HFFc6 (cell line): ENCODE measurements at places on chromosomes 16 and 17.

DNA sequence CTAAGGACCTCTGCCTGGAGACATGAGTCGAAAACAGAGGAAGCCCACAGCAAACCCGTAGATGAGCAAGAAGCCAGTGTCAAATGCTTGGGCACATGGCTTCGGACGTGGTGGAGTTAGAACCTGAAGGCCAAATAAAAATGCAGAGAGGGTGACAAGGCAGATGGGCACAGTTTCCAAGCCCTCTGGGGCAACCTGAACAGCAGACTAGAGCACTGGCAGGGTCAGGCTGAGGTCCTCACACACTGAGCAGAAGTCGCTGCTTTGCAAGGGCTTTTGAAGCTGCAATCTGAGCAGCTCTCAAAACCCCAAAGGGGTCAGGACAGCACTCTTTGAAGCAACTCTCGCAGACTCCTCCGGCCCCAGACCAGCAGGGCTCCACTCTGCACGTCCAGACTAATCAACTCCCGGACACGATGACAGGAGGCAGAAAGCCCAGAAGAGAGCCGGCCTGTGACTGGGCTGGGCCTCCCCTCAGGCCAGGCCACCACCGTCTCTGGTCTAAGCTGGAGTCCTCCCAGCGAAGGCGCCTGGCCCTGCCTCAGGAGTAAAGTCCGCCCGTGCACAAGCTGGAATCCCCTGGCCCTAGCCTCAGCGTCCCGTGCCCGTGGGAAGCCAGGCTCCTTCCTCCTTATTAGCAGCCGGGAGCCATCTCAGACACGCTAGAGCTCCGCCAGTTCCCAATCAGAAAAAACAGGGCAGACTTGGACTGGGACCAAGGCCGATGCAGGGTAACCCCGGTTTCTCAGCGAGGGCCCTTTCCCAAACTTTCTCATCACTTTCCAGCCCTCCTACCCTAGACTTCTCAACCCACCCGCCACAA, 924 bp downstream of the SMARCD2 start:
- DNase-seq, result peak; percentile 52

GRCh38 chr16:76265434-76266045, 11.7 kb upstream of the CNTNAP4 start:
- no peak for DNase-seq

- peak; percentile 16 for DNase-seq
These were observed 12.5 kb downstream of the C17orf78 start for GRCh38 chr17:37388266-37388665.

- no peak for DNase-seq
These were observed at the start of gene CCR7 for GRCh38 chr17:40564883-40565768. CCR7 (minus strand) TSS chr17:40565472; CDS start chr17:40565409, 63 bp downstream.

GRCh38 chr17:62705156-62705777, 77.8 kb downstream of the MRC2 start:
- no peak for DNase-seq

DNA sequence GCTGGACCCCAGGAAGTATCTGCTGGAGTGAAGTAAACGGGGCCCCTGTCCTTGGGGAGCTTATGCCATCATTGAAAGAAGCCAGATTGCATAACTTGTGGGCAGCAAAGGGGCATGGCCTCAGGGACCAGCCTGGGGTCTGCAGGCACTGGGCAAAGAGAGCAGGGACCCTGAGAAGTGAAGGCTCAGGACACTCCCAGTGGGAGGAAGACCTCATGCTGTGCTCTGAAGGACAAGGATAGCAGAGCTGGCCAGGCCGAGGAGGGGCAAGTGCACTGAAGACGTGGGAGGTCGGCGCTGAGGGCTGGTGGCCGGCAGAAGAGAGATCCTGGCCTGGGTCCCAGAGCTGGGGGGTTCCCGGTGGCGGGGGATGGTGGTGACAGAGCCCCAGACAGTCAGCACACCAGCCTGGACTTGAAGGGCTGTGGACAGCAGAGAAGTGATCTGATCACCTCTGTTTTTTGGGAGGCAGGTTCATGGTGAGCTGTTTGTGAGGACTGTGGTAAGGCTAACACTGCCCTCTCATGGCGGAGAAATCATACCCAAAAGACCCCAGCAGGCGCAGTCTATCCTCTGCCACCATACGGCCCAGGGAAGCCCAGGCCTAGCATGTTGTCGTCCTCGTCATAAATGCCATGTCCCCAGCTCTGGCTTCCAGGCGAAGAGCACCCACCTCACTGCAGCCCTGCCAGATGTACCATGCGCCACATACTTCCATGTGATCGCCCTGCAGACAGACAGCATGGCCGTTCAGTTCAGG, 7.1 kb upstream of the CNP start:
- DNase-seq, result peak; percentile 54

- DNase-seq, result no peak
These were observed 100.4 kb downstream of the COPRS start for GRCh38 chr17:31758646-31759045.

DNA sequence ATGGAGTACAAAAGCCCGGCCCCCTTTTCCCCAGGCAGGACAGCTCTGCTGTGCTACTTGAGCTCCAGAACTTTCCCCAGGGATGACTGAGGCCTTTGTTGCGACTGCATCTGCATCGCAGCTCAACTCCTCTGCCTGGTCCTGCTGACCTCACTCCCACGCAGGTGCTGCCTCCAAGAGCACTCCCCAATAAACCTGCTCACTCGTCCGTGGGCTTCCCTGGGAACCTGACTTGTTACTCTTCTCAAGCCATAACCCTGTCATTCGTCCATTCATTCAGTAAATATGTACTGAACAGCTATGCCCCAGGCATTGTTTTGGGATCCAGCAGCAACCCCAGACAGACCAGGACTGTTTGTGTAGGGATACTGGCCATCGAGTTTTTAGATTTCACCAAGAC, 11.6 kb upstream of the RMI2 start:
- DNase-seq, result peak; percentile 61

- no peak for DNase-seq
These were observed 32.6 kb downstream of the NUBP1 start for GRCh38 chr16:10776280-10776679.

- no peak for DNase-seq
These were observed 101.4 kb downstream of the RAP1GAP2 start for GRCh38 chr17:2897605-2898004.

- DNase-seq, result peak; percentile 4
These were observed 17.2 kb downstream of the CHCT1 start for GRCh38 chr17:60439501-60439900.

DNA sequence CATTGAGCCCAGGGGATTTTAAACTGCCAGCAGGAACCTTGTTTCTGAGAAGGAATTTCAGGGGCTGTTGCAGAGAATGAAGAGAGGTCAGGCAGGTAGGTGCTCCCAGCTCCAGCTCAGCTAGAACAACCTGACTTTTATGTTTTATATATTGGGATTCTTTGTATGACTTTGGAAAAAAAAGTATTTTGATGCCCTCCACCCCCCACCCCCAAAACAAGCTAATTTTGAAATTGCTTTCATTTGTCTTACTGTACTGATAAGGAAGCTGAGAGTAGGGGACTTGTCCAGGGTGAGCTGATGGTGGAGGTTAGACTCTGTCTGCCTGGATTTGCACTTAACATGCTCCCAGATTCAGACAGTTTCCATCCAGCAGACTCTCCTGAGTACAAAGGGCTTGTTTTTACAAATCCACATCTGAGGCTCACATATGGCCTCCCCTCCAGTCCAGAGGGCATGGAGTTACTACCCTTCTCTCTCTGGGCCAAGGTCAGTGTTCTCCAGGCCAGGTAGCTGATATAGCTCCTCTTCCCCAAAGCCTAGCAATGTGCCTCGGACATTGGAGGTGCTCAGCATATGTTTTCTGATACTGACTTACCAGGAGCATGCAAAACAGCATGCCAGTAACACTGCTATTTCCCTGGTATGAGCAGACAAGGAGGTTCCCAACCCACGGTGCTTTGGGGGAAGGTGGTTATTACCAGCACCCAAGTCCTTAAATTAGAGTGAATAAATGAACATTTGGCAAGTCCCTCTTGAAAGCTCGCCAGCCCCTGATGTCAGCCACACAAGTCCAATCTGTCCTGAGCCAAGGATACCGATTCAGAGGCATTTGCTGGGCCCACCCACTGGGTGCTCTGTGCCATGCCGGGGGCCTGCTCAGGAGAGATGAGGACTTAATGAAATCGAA, 11.3 kb downstream of the STX1B start:
- no peak for DNase-seq

GRCh38 chr17:67054608-67055007, 10.3 kb downstream of the CACNG1 start:
- no peak for DNase-seq
